ENCODE measurements at places on chromosomes 4 and X. TPM values are rescaled to one million over a fixed set of nuclear protein-coding genes. Genes with fewer than 3 reads are reported as not detected.

- H3K27ac ChIP-seq: peak overlapping the region; percentile 65
- no peaks in the 10 kb centered on the region for H3K27me3 ChIP-seq
- DNase-seq: no peak
- peaks cover 61% of the 10 kb centered on the region for H3K4me1 ChIP-seq
Measured at GRCh38 chr4:143351774-143352451, 15.2 kb downstream of the GAB1 start.

DNA sequence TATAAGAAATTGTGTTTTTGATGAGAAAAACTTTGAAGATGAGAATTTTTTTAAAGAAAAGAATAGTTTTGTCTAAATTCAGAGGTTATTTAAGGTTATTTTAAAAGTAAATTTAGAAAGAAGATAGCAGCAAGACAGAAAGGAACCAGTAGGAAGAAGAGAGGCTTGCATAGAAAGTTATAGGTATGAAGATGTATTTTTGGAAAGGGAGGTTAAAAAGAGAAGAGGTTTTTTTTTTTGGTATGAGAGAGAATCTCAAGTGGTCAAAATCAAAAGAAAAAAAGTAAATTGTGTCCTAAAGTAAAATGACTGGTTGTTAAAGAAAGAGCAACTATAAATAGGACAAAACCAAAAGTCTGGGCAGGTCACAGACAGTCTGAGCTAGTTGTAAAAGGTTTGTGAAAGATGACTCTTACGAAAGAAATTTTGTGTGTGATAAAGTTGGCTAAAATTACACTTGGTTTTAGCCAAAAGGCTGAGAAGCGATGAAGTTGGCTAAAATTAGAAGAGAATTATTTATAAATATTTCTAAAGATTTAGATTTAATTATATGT is 16.4 kb upstream of the EIF4E start:
- DNase-seq: no peak
- no peaks in the 10 kb centered on the region for H3K4me1 ChIP-seq
- H3K4me3 ChIP-seq: no peak overlapping the region
- no peaks in the 10 kb centered on the region for H3K36me3 ChIP-seq

DNA sequence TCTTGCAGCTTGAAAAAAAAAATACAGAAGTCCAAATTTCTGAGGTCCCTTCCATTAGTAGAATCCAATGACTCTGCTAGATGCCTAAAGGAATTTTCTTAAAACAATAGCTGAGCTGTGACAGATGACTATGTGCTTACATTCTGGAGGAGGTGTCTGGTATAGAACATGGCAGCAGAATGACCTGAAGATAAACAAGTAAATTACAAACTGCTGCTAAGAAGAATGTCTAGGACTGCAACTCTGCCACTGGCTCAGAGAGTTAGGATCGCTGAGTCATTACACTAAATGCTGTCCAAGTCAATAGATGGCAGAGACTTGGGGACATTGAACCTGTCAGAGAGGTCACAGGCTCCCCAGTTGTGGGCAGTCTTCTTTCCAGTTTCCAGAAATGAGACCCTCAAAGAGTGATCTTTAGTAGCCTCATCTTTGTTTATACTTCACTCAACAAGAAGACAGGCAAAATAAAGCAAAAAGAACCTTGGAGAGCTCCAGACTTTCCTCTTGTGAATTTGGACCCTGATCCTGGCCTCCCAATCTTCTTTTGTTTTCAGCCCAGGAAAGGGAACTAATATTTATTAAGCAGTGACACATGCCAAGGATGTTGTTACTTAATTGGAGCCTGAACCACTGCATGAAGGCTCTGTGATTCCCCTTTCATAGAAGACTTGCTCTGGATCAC is 56.4 kb upstream of the SCML1 start:
- no peak overlapping the region for H3K27ac ChIP-seq
- H3K4me3 ChIP-seq: no peak overlapping the region
- no peaks in the 10 kb centered on the region for H3K27me3 ChIP-seq
- no peaks in the 10 kb centered on the region for H3K4me1 ChIP-seq

- no peaks in the 10 kb centered on the region for H3K4me1 ChIP-seq
- H3K36me3 ChIP-seq: no peaks in the 10 kb centered on the region
- DNase-seq: no peak
- no peak overlapping the region for H3K27ac ChIP-seq
- no peak overlapping the region for H3K4me3 ChIP-seq
Measured at GRCh38 chrX:4550018-4550417, 836.6 kb upstream of the PRKX start.

- H3K27me3 ChIP-seq: no peaks in the 10 kb centered on the region
- H3K36me3 ChIP-seq: no peaks in the 10 kb centered on the region
- DNase-seq: no peak
- H3K27ac ChIP-seq: no peak overlapping the region
Measured at GRCh38 chrX:7216981-7217587, 69.1 kb upstream of the PUDP start.

DNA sequence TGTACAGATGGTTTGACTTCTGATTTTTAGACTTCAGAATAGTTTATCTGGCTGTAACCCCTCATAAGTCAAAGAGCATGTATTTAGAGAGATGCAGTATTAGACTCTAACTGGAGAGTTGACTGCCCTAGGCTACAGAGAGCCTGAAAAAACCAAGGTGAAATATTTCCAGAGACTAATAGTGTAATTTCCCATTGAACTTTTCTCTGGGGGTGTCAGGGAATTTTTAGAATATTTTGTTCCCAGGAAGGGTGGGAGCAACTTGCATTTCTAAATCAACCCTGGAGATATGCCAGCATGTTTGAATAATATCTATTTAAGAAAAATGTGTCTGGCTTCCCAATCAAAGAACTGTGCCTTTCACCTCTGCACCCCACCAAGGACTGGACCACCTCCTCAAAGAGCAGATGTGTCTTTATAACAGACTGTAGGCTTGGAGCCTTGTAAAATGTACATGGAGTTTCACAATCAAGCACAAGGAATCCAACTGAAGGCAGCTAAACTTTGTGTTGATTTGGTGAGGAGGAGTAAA is 2.0 kb downstream of the ANXA3 start:
- no peaks in the 10 kb centered on the region for H3K27me3 ChIP-seq
- H3K4me1 ChIP-seq: peaks cover 8% of the 10 kb centered on the region
- H3K36me3 ChIP-seq: no peaks in the 10 kb centered on the region
- peak overlapping the region; percentile 75 for H3K4me3 ChIP-seq
- H3K27ac ChIP-seq: peak overlapping the region; percentile 82
- DNase-seq: no peak

The AKAP14 gene
- total RNA-seq: not detected

DNA sequence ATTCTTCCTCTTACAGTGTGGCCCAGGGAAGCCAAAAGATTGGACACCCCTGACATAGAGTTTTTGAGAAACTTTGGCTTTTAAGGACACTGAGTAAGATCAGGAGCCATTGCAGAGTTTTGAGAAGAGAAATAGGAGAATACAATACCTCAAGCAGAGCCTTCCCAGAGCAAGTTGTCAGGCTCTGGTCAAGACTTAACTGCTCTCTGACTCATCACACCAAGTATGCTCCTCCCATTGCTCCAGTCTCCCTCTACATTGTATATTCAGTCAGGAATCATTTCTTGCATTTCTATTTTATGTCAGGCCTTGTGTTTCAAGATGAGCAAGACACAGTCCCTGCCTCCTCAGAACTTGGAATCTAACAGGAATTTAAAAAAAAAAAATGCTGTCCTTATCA is 176.4 kb upstream of the FMR1 start:
- no peaks in the 10 kb centered on the region for H3K27me3 ChIP-seq
- no peak overlapping the region for H3K4me3 ChIP-seq
- no peak overlapping the region for H3K27ac ChIP-seq
- H3K36me3 ChIP-seq: no peaks in the 10 kb centered on the region
- no peaks in the 10 kb centered on the region for H3K4me1 ChIP-seq

DNA sequence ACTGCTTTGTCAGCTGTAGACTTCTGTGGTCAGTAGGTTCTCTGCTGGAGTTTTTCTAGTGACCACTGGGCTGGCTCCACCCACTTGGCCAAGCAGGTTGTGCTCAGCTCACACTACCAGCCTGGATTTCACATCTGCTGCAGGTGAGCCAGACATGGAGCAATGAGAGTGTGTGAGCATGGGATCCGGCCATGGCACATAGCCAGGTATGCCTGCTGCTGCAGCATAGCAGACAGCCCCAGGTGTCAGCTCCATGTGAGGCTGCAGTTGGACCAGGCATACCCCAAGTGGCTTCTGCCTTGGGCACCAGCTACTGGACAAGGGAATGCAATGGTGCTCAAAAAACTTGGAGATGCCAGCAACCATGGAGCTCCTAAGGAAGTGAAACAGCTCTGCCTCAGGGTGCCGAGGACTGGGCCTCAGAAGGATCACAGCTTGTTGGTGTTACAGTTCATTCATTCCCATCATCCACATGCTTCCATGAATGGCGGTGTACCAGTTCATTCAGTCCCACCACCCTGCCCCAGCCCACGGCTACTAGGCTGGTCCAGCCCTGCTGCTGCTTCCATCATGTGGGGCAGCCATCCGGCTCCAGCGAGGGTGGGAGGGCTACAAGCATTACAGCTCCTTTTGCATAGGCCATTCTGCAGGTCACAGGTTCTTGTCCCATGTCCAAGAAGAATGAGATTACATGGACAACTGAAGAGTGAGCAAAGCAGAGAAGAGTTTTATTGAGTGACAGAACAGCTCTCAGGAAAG is 389.1 kb upstream of the PCDH7 start:
- H3K36me3 ChIP-seq: no peaks in the 10 kb centered on the region
- no peaks in the 10 kb centered on the region for H3K27me3 ChIP-seq
- no peak overlapping the region for H3K4me3 ChIP-seq
- DNase-seq: no peak

DNA sequence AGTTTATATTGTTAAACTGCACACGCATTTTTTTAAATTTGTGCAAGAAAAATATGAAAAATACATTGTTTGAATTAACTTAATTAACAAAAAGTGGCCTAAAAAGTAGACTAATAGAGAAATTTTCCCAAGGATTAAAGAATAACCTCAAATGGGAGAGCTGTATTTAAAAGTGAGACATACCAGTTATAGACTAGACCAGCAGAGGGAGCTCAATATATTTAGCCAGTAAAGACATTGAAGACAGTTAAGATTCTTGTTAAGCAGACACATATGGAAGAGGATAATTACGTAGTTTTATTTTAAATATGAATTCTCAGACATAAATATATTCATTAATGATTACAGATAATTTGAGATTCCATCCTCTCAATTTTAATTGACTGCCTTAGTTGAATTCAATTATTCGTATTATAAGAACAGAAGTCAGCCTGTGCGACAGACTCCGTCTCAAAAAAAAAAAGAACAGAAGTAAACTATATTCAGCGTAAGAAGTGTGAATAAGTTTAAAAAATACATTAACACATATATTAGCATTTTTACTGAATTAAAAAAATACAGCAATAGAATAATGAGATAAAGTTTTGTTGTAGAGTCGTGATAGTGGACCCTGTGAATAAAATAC is 64.8 kb downstream of the GLRA3 start:
- H3K27me3 ChIP-seq: no peaks in the 10 kb centered on the region
- no peak for DNase-seq
- H3K4me3 ChIP-seq: no peak overlapping the region

GRCh38 chr4:109065006-109065405 is 237.5 kb downstream of the COL25A1 start:
- no peaks in the 10 kb centered on the region for H3K36me3 ChIP-seq
- DNase-seq: no peak
- H3K4me3 ChIP-seq: no peak overlapping the region
- H3K27me3 ChIP-seq: no peaks in the 10 kb centered on the region
- no peak overlapping the region for H3K27ac ChIP-seq
- no peaks in the 10 kb centered on the region for H3K4me1 ChIP-seq

The NOX1 gene
- total RNA-seq: not detected

DNA sequence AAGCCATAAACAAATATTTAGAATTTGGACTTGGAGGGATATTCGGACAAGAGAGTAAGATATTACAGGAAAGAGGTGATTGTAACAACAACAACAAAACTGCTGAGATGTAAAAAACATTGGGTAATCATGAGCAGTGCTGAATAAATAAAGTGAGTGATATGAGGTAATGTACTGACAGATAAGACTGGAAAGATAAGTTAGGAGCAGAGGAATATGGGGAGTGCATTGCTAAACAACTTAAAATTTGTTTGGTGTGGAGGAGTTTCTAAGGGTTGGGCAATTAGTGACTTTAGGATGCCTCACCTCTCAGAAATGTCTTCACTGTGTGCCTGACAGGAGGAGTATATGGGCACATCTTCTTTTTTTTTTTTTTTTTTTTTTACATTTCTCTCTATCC is 637.8 kb upstream of the GRIA3 start:
- no peak for DNase-seq
- H3K27ac ChIP-seq: no peak overlapping the region
- no peaks in the 10 kb centered on the region for H3K27me3 ChIP-seq
- H3K4me3 ChIP-seq: no peak overlapping the region
- no peaks in the 10 kb centered on the region for H3K36me3 ChIP-seq
- no peaks in the 10 kb centered on the region for H3K4me1 ChIP-seq

The CLDN24 gene
- total RNA-seq: not detected

DNA sequence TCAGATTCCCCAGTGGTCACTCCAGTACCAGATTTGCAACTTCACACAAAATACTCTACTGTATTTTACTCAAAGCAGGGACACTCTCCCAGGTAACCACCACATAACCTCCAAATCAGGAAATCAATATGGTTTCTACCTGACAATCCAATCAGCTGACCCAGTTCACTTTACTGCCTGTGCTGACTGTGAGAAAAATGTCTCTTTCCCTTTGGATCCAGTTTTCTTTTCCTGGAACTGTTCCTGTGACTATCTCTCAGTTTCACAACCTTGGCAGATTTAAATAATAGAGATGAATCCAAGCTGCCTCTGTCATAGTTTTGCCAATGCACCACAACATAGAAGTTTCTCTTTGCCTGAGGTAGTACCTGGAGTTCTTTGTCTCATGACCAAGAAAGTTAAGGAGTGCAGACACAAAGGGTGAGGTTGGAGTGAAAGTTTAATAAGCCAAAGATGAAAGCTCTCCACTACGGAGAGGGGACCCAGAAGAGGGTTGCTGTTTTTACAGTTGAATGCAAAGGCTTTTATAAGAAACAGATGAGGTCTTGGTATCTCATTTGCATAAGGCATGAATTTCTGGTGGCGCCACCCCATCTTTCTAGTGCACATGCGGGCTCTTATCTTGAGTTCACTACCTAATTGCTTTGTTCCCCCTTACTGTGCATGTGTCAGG is 29.7 kb upstream of the IL9R start:
- no peak overlapping the region for H3K27ac ChIP-seq
- DNase-seq: no peak
- H3K36me3 ChIP-seq: no peaks in the 10 kb centered on the region

The STS gene
- 7.2 TPM for total RNA-seq

The CPLX1 gene
- total RNA-seq: 5.4 TPM

GRCh38 chr4:173752610-173753230 is 222.7 kb upstream of the HAND2 start:
- no peaks in the 10 kb centered on the region for H3K4me1 ChIP-seq
- no peak overlapping the region for H3K4me3 ChIP-seq
- no peaks in the 10 kb centered on the region for H3K36me3 ChIP-seq
- no peak for DNase-seq
- no peak overlapping the region for H3K27ac ChIP-seq

DNA sequence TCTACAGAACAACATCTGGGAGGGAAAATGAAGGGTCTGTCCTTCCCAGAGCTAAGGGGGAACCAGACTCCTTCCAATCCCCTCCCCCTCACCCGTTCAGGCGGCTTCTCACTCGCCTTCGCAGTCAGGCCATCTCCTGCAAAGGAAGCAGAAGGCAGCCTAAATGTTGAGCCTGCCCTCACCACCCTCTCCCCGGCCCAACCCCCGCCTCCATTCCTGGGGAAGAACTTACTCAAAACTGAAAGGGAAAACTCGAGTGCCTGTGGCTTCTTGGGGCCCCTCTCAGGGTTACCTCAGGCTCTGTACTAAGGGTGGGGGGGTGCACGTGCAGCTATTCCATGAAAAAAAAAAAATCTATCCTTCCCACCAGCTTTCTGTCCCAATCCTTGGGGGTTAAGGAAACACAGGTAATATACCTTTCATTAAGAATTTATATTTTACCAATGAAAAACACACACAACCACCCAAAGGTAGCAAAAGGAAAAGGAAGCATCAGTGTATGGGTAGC is 2.4 kb downstream of the ZMYM3 start:
- DNase-seq: no peak
- no peaks in the 10 kb centered on the region for H3K27me3 ChIP-seq
- H3K4me3 ChIP-seq: no peak overlapping the region
- no peak overlapping the region for H3K27ac ChIP-seq

The PLK4 gene
- 1.2 TPM for total RNA-seq
